Stimulated activated CD4-positive, alpha-beta T cell treated with anti-CD3 and anti-CD28 coated beads, Interleukin-2, amount 100 ng/mL, for 24 hours (primary cell): ENCODE measurements at places on chromosomes 5 and 9.

- DNase-seq, result no peak
Measured at GRCh38 chr9:86983620-86984259, 36.4 kb upstream of the GAS1 start.

- no peak for DNase-seq
Measured at GRCh38 chr9:90970608-90971007, 169.0 kb downstream of the SYK start.

- DNase-seq, result no peak
Measured at GRCh38 chr9:20343325-20343724, 279.0 kb downstream of the MLLT3 start.

- DNase-seq, result peak; percentile 88
Measured at GRCh38 chr9:137067860-137068538, 2.4 kb downstream of the SAPCD2 start.

- DNase-seq, result no peak
Measured at GRCh38 chr5:68339921-68340321, 124.4 kb downstream of the PIK3R1 start.

DNA sequence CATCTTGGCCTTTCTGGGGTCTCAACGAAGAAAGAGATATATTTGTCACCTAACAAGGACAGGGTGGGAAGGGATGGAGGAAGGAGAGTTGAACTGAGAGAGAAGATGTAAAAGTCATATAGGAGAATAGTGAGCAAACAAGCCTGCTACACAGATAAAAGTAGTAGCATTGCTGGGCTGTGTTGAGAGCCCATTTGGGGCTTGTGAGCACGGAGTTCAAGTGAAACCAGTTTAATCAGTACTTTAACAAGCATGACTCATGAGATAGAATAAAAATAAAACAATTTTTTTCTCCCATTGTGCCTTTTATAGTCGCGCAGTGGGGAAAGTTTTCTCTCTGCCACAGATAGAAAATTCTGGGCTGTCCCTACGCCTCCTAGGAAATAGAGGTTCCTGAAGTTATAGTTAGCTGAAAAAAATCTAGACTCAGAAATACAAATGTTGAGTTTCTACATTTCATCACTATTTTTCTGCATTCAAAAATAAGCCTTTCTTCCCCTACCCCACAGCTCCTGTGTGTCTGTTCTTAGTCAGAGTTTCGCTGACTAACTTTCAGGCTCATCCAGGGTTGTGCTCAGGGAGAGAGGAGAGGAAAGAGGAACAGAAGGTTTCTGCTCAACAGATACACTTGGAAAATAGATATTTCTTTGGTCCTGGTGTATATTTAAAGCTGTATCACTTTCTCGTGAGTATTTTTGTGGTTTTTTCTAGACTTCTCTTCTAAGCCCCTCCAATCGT lies 395.8 kb upstream of the ADAMTSL1 start:
- DNase-seq, result no peak

GRCh38 chr9:82124090-82124489 lies 135.5 kb downstream of the SPATA31D1 start:
- DNase-seq, result no peak

DNA sequence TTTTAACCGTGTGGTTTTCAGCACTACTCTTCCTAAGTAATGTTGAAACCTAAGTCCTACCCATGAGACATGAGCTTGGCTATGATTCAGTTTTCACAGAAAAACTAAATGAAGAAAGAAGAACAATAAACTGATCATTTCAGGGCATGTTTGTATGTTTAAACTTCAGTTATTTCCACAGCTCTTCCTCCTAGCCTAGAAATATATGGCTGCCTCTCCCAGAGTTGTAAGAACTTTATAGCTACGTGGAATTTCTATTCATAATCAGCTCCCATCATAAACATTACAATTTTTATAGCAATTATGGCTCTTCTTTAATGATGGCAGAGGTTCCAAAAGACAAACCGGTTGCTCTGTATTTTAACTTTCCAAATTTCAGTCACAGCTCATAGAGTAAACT lies 314.7 kb upstream of the ADAMTSL1 start:
- no peak for DNase-seq

GRCh38 chr9:31492229-31492628 lies 892.2 kb upstream of the ACO1 start:
- no peak for DNase-seq

- no peak for DNase-seq
Measured at GRCh38 chr5:107369622-107370021, 301.1 kb downstream of the EFNA5 start.

DNA sequence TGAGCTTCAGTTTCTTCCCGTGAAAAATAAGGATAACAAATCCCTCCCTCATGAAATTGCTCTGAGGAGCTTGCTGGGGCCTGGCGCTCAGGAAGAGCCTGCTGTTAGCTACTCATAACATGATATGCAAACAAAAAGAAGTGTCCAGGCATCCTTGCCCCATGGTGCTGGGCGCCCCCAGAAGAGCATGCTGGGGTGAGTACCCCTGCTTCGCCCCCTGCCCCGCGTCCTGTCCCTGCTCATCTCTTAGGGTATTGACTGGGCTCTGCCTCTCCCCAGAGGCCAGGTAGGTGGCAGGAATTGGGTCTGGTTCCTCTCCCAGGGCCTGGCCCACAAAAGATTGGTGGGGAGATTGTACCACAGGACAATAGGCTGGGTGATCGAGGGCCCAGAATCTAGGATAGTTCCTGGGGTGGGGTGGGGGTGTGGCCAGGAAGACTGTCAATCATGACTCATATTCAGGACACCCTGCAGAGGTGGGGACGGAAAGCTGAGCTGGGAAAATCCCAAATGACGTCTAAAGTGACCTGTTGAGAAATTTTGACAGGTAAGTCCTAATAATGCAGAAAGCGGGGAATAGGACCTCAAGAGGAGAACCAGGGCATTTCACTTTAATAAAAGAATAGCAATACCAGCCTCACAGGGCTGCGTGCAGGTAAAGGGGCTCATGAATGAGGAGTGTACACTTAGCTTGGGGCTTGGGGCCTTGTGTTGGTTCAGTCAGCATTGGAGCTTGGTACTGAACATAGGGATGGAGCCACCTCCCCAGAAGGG lies 8.9 kb downstream of the PITX1 start:
- DNase-seq, result no peak

GRCh38 chr9:33273972-33274328 lies 9.1 kb downstream of the CHMP5 start:
- DNase-seq, result no peak

DNA sequence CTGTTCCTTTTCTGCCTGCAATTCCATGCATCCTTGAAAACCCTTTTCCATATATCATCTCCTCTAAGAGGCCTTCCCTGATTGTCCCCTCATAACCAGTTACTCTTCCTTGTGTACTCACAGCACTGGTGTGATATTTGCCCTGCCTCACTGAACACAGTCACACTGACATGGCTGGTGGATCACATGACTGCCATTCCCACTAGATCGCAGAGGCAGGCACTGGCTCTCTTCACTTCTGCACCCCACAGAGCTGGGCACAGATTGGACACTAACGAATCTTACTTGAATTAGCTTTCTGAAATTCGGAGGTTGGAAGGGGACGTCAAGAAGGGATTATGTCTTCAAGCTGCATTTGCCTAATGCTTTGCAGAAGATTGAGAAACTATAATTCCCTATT lies 208.0 kb downstream of the PAPPA start:
- DNase-seq, result no peak

DNA sequence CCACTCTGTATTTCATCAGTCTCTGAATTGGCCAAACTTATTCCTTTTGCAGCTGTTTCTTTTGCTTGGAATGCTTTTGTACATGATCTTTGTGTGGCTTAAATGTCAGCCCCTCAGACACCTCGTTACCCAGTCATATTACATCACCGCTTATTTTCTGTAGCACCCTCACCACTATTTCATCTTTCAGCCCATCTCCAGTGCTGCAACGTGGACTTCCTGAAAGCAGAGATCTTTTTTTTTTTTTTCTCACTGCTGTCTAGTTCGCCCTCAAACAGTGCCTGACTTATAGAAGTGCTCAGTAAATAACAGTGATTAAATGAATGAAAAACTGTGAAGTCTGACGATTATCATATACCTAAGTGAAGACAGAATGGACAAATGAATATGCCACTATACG lies 835 bp downstream of the SRA1 start:
- no peak for DNase-seq

DNA sequence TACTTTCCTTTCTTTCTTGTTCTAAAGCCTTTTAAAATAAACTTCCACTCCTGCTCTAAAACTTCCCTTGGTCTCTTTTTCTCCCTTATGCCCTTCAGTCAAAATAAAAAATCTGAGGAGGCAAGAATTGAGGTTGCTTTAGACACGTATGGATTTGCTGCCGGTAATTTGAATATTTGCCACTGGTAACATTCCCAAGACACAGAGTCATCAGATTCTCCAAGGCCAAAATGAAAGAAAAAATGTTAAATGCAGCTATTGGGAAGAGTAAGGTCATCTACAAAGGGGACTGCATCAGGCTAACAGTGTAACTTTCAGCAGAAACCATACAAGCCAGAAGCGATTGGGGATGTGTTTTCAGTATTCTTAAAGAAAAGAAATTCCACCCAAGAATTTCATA lies 311.1 kb downstream of the CDH18 start:
- no peak for DNase-seq

DNA sequence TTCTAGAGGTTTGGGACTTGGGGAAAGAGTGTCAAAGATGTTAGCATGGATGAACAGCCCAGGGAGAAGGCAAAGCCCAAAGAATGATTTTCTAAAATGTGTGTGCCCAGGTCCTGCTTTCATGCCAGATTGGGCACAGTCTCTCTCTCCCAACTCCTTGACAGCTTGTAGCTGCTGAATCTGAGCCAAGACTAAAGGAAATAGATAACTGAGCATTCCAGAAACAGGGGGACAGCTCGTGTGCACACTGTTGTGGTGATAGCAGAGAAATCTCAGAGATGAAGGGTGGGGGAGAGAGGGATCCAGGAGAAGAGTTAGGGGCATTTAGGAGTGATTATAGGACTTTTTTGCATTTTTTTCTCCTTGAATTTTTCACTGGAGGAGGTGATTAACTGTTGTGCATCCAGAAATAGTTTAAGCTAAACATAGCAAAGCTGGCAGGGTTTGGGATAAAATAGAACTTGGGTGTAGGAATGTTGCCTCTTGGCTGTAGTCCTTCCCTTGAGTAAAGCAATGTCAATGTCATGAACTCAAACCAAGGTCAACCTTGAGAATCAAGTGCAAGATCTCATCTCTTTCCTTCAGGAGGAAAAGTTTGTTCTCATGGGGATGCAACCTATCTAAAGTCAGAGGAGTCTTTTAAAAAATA lies 245.9 kb downstream of the SH3GL2 start:
- no peak for DNase-seq

GRCh38 chr5:43401827-43402226 lies 10.4 kb downstream of the CCL28 start:
- no peak for DNase-seq

GRCh38 chr5:170302653-170303501 lies 5.3 kb upstream of the LCP2 start:
- DNase-seq, result peak; percentile 61

- no peak for DNase-seq
Measured at GRCh38 chr5:125530833-125531615, 784.6 kb upstream of the ZNF608 start.

DNA sequence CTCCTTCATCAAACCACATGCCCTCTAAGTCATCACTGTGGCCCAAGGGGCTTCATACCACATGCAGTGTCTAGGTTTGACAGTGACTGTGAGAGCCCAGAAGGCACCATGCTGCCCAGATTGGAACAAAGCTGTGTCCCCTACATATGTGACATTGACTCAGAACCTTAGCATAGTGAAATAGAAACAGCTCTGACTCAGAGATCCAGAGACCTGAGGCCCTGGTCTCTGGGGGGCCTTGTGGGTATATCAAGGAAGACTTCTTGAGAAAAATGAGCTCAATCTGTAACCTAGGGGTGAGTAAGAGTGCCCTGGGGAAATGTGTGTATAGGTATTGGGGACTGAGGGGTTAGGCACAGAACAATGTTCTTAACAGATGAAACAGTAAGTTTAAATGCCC lies 7.1 kb upstream of the ENTREP1 start:
- DNase-seq, result peak; percentile 24

DNA sequence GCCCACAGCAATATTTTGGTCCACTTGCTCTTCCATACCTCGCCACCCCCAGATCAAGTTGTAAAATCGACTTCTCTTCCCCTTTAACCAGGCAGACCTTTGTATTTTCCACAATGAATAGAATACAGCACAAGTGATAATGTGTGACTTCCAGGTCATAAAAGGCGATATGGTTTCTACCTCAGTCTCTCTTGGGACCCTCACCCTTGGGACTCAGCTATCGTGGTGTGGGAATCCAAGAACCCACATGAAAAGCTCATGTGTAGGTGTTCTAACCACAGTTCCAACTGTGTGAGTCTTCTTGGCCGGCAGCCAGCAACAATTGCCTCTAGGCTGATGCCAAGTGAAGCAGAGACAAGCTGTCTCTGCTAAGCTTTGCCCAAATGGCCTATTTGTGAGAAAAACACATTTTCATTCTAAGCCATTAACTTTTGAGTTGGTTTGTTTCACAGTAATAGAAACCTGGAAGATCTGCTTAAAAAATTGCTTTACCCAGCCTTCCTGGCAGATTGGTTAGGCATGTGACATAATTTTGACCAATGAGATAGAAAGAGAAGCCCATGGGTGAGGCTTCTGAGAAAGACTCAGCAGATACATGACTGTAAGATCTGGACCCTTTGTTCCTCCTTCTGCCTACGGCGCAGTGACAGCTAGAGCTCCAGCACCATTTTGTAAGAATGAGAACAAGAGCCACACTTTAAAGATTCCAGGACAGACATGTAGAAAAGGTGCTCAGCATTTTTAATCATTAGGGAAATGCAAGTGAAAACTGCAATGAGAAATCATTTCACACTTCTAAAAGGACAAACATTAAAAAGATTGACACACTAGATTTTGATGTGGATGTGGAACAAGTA lies 18.3 kb upstream of the MLLT3 start:
- DNase-seq, result peak; percentile 75
